DMS79 treated with DMSO at 0.1 percent for 48 hours (cell line): ENCODE measurements at places on chromosomes 12 and 14.

DNA sequence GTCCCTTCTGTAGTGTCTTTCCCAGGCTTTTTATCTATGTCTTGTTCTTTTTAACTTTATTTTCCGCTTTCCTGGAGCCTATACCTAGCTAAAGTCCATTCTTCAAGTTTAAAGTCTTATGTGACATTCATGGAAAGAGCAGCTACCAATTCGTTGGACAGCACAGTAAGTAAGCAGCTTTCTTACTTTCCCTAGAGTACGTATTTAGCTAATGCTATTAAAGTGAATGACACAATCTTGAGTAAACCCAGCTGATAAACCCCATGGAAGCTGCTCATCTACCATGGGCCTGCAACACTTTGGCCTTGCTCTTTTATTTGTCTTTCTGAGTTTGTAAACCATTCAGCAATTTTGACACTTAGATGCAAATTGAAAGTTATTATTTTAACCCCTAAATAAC is 30.0 kb downstream of the ALX1 start:
- DNase-seq: no peak

- peak; percentile 72 for DNase-seq
Measured at GRCh38 chr12:32365473-32366064, 33.8 kb upstream of the FGD4 start.

DNA sequence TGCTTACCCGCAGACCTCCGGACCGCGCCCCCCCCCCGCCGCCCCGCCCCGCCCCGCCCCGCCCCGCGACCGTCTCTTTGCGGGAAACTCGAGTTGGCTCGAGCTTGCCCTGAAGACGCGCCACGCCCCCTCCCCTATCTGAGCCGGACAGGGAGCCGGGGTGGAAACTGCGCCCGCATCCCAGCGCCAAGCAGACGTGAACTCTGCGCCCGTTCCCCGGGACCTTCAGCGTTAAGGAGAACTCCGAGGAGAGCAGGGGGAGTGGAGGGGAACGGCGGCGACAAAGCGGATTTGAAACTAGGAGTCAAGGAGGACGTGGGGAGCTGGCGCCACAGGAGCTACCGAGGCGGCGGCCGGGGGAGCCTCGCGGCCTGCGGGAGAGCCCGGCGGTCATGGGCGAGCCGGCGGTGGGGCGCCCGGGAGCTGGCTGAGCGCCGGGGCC is at the start of gene KCNK13:
Gene KCNK13 (plus strand): TSS at position 310 of the 442 bp plus-strand sequence. CDS start 212 bp downstream, outside the sequence.
- peak; percentile 27 for DNase-seq

DNA sequence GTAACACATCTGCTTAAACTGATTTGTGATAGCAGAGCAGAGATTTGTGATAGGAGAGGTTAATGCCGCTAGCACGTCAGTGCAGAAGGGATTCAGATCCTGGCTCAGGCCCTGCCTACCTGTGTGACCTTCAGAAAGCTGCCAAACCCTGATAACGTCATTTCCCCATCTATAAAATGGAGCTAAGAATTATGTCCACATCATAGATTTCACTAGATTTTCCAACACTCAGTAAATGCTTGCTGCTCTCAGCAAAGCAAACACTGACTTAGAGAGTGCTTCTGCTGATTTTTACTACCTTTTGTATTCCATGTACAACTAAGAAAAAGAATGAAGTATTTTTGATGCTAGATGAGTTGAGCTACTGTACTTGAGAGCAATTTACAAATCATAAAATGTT is 261.4 kb downstream of the ITPR2 start:
- DNase-seq: no peak

- no peak for DNase-seq
Measured at GRCh38 chr12:25084816-25085215, 110.1 kb downstream of the DNAI7 start.

DNA sequence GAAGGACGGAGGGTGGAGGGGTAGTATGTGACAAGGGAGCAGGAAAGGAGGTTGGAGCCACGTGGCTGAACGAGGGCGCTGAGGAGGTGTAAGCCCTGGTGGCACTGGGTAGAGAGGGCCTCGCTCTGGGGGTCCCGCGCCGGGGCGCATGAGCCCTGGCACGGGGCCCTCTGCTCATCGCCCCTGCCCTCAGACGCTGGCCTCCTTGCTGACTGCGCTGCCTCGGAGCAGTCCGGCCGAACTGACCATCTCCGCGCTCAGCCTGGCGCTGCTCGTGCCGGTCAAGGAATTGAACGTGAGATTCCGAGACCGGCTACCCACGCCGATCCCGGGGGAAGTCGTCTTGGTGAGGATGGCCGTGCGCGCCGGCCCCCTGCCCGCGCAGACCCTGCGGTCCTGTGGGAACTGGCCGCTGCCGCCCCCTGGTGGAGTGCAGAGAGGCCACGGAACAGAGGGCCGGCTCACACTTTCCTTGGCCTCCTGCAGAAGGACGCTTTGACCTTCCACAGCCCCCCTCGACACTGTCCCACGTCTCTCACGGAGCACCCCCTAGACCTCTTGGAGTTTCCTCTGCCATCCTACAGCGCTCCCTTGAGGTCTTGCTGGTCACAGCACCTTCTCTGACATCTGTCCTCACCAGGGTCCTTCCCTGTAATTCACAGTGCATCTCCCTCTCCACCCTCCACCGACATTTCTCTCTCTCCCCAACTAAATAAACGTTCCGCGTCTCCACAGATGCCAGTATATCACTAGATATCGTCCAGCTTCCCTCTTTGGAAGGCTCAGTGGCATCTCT is 10.5 kb downstream of the ARHGEF25 start:
- DNase-seq: peak; percentile 13

- no peak for DNase-seq
Measured at GRCh38 chr14:98404811-98405210, 867.2 kb downstream of the BCL11B start.

GRCh38 chr12:86196465-86196864 is 59.7 kb downstream of the MGAT4C start:
- DNase-seq: no peak

GRCh38 chr12:31631023-31631724 is 28.3 kb upstream of the ETFBKMT start:
- DNase-seq: no peak

DNA sequence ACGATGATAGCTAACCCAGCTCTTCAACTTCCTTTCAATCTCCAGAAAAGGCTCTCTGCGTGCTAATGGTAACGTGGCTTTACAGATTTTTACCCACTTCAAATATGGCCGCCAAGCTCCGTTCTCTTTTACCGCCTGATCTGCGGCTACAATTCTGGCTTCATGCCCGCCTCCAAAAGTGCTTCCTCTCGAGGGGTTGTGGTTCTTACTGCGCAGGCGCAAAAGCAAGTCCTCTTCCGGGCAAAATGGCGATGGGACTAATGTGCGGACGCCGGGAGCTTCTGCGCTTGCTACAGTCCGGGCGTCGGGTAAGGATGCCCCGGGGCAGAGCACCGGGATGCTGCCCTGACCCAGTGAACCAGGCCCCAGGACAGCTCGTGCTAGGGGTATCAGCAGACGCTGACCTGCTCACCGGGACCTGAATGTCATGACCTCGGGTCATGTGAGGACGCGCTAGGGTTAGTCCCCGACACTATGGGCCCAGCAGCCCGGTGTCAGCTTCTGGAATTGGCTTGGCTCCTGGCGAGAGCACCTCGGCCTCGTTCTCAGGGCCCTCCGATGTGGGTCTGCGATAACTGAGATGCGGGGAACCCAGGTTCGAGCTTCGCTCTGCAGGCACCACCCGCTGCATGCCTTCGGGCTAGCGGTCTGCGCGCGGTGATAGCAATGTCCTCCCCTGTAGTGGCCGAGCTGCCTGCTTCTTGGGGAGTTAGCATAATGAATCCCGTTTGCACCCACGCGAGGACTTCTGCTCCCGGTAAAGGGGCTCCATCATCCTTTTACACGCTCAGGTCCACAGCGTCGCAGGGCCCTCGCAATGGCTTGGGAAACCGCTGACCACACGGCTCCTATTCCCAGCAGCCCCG is at the start of gene OXA1L:
Gene OXA1L (plus strand): TSS at position 232 of the 866 bp plus-strand sequence. CDS start 14 bp downstream, at position 246.
- DNase-seq: peak; percentile 100
